Fibroblast of skin of right quadriceps (primary cell): ENCODE measurements at places on chromosomes 2 and 18.

DNA sequence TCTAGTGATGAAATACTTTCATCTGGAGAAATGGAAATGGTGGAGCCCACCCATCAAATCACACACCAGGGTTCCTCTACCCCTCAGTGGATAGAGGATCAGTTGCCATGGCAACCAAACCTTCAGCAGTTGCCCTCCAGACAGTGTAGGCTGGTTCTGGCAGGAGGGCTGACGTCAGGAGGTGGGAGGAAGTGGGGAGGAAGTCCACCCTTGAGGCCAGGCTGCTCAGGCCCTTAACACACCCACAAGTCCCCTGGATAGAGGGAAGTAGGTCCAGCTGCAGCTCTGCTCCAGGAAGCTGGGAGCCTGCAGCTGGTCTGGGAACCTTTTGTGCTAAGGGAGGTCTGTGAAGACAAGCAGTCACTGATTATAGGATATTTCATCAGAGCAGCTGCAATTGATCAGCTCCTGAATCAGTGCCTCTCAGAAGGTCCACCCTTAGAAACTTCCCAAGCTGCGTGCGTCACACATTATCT is 186.6 kb downstream of the MTX2 start:
- peak; percentile 91 for DNase-seq

GRCh38 chr2:15142069-15142689 is 419.0 kb downstream of the NBAS start:
- DNase-seq: peak; percentile 13

- DNase-seq: no peak
These were observed 38.9 kb downstream of the RHBDD1 start for GRCh38 chr2:226874749-226875148.

GRCh38 chr2:198880986-198881385 is 576.8 kb downstream of the SATB2 start:
- peak; percentile 5 for DNase-seq

GRCh38 chr2:206979922-206980321 is 40.6 kb downstream of the CPO start:
- no peak for DNase-seq

GRCh38 chr2:186496401-186496800 is 10.3 kb downstream of the ZC3H15 start:
- no peak for DNase-seq

- no peak for DNase-seq
These were observed 11.6 kb downstream of the ZEB2 start for GRCh38 chr2:144508172-144508851.

GRCh38 chr2:190811811-190812210 is 68.8 kb upstream of the GLS start:
- no peak for DNase-seq

DNA sequence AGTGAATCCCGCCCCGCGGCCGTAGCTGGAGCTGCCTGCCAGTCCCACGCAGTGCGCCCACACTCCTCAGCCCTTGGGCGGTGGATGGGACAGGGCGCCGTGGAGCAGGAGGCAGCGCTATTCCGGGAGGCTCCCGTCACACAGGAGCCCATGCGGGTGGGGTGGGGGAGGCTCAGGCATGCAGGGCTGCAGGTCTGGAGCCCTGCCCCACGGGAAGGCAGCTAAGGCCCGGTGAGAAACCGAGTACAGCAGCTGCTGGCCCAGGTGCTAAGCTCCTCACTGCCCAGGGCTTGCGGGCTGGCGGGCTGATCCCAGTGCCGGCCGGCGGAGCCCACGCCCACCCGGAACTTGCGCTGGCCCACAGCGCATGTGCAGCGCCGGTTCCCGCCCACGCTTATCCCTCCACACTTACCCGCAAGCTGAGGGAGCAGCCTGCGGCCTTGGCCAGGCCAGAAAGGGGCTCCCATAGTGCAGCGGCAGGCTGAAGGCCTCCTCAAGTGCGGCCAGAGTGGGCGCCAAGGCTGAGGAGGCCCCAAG is 1152.8 kb upstream of the CELF4 start:
- DNase-seq: no peak

DNA sequence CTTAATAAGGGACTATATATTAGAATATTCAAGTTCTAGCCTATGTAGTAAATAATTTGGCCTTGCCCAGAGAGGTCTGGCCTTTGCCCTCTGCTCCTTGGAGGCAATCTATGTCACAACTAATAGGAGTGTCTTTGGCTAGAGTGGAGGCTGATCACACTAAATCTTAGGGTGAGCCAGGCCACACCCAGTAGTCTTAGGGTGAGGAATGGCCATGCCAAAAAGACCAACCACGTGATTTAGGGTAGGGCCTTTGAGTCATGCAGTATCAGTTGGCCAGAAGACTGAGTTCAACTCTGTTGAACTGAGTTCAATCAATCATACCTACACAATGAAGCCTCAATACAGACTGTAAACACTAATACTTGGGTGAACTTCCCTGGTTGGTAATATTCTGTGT is 26.0 kb upstream of the FLACC1 start:
- no peak for DNase-seq

DNA sequence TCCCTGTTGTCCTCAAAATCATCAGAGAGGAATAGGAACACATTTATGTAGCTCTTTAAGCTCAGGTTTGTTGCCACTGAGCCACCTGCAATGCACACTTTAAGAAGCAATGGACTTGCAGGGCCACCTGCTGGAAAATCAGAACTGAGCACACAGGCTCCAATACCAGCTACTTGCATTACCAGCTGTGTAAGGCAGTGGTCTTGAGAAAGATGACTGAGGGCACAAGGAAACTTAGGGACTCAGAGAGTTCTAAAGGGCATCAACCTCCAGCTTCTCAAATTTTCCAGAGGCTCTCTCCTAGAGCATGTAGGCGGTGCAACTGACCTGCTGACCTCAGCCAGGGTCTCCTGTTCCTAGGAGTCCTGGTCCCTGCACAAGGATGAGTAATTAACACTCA is 2.5 kb upstream of the CNDP2 start:
- peak; percentile 41 for DNase-seq

- DNase-seq: no peak
These were observed 869.2 kb downstream of the TDRD15 start for GRCh38 chr2:21993002-21993401.

- DNase-seq: no peak
These were observed 86.6 kb upstream of the APCDD1 start for GRCh38 chr18:10367836-10368235.

DNA sequence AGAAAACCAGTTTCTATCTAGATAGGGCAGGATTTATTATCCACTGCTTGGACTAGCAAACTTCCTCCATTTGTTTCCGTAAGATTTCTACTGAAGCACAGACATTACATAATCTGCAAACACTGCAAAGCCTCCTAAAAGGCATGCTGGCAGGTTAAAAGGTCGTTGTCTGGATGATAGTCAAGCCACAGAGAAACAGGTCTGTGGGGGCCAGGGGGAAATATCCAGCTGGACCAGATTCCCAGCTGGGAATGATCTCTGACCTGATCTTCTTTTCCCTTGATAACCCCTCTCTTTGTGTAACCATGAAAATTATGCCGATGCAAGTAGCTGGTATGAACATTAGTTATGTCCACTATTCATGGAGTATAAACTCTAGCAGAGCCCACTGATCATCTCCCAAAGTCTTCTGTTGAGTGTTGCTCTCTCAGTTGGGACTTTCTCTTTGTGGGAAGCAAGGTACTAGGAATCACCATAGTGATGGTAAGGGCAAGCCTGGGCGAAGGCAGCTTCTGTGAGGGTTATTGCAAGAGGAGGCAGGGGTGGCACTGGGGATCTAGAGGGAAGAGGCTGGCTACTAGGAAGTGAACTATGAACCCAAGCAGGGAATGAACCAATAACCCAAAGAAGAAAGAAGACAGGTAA is 61.3 kb downstream of the GDF7 start:
- DNase-seq: no peak

- DNase-seq: no peak
These were observed 5.1 kb downstream of the SDC1 start for GRCh38 chr2:20219763-20220380.

- DNase-seq: no peak
These were observed 4.9 kb downstream of the NEB start for GRCh38 chr2:151729415-151729811.

DNA sequence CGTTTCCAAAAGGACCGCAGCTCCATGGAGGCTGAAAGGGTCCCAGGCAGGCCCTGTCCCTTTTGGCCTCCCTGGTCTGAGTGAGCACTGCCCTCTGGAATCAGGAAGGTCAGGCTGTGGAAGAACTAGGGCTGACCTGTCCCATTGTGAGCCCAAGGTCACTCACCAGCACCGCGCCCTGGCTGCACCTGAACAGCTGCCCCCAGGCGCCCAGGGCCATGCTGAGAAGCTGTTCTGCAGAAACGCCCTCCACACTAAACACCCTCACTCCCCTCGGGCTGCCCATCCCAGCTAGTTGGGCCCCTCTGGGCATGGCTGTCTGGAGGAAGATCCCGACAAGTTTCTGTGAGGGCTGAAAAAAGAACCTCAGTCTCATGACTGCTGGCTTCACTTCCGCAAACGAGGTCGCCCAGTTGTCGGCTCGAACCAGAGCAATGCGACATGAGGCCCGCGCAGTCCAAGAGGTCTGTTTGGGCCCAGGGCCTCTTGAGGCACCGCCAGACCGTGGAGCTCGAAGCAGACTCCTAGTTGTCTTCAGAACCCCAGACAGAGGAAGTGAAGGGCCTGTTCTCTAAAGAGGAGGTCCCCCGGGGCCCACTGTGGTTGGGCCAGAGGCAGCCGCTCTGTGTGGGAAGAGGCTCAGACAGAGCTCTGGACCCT is 64.4 kb downstream of the INPP5D start:
- no peak for DNase-seq

DNA sequence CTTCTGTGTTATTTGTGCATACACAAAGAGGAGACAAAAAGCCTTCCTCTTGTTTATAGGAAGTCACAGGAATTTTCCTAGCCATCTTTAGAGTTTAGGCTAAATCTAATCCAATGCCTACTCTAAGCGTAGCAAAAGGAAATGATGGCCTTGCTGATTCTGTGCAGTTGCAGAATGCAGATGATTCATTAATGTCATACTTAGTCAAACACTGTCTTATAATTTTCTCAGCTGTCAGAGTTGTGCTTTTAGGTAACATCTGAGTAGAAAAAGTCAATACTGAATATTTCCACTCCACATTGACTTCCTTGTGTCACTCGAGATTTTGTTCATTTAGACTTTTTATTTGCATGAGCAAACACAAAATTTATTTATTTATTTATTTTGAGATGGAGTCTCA is 157.9 kb upstream of the FOSL2 start:
- no peak for DNase-seq

GRCh38 chr2:45205985-45206384 is 196.7 kb upstream of the SIX2 start:
- no peak for DNase-seq

DNA sequence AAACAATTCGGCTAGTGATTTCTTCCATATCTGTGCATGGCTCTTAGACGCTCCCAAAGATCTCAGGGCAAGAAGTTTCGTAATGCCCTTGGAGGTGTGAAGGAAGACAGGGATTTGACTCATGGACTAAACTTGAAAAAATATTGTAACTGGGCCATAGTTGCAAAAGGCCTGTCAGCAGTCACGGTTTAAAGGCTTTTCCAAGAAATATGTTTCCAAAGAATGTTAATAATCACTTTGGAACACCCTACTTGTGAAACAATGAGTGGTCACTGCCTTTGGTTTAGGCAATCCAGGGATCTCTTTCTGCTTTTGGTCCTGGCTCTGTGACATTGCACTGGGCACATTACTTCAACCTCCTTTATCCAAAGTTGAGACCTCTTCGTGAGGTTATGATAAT is 102.5 kb upstream of the RASGRP3 start:
- peak; percentile 89 for DNase-seq

DNA sequence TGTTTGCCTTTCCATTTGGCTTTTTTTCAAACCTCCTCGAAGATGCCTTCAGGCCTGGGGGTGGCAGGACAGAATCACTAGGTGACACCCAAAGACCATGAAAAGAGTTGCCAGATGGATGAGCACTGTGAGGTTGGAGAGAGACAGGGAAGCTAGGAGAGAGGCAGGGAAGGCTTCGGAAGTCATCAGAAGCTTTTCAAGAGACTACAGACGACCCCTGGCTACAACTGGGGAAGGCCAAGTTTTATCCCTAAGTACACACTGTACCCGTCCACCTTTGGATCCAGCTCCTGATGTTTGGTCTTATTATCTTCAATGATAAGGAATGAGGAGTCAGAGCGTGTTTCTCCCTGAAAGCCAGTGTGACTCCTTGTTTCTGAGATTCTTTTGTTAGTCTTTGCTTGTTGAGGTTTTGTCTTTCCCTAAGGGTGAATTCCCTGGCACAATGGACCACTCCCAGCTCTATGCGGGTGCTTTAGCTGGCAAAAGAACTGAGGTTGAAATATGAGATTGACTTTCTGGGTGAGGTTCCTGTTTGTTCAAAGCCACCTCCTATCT is 33.4 kb upstream of the SLC9A2 start:
- no peak for DNase-seq

- no peak for DNase-seq
These were observed 14.8 kb upstream of the MTERF4 start for GRCh38 chr2:241116606-241117560.

GRCh38 chr2:201909348-201909747 is 103.0 kb downstream of the CDK15 start:
- peak; percentile 93 for DNase-seq

DNA sequence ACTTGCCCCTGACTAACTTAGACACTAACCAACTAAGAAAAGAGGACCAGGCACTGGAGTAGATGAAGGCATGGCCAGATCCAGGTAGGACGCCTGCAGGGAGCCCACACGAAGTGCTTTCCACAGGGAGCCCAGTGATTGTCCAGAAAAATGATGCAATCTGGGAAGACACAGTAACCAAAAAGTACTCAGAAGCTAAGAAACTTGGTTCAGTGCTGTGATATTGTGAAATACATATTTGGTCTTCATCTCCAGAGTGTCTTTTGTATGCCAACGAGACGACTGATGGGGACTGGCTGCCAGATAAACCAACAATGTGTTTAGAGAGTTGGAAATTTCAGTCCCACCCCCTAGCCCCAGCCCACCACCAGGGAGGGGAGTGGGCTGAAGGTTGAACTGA is 135.0 kb downstream of the SP3 start:
- no peak for DNase-seq

GRCh38 chr2:170115501-170116229 is 62.3 kb upstream of the MYO3B start:
- no peak for DNase-seq

DNA sequence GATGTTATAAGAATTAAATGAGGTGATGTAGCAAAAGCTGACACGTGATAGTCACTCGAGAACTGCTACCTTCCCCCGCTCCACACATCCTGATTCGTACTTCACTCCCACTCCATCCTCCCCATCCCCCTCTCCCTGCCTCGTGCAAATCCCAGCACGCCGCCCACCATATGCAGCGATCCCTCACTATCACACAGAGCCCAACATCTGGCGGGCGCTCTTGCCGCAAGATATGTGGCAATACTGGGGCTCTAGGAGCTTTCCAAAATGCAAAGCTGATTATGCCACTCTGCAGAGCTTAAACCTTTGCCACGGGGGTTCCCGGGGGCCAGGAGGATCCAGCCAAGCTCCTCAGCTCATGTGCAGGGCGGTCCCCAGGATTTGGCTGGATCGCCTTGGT is 37.4 kb downstream of the DNMT3A start:
- DNase-seq: peak; percentile 46
